Fibroblast of pulmonary artery (primary cell): ENCODE measurements at places on chromosomes 3 and 15.

DNA sequence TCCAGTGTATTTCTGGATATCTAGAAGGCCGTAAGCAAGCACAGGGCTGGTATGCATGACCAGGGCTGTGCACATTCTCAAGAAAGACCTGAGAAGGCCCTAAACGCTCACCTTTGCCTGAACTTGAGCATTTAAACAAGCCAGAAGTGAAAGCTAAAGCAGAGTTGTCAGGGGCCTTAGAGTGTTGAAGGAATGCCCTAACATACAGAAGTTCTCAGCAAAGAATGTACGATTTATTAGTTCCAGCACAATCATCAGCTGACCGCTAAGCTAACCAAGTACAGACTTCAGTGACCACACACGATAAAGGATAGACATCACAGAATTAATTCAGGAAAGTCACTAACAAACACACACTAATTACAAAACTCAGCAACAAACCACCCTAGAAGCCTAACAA lies 8.7 kb downstream of the HLTF start:
- DNase-seq: peak; percentile 21

- peak; percentile 17 for DNase-seq
Observed at GRCh38 chr3:56468184-56469106, at the start of gene ERC2. Gene ERC2, minus strand, starts transcription at chr3:56468467.

- DNase-seq: no peak
Observed at GRCh38 chr15:98405013-98405412, 243.3 kb upstream of the IGF1R start.

- DNase-seq: peak; percentile 36
Observed at GRCh38 chr3:197216914-197217313, 81.5 kb downstream of the DLG1 start.

- peak; percentile 88 for DNase-seq
Observed at GRCh38 chr3:51538459-51539290, at the start of gene RAD54L2. Gene RAD54L2, plus strand, starts transcription at chr3:51538719. Its CDS starts 51,702 bp downstream, at chr3:51590421.

GRCh38 chr15:61169275-61169903 lies 59.7 kb downstream of the RORA start:
- DNase-seq: no peak
